ENCODE measurements at places on chromosomes 2 and 18. TPM values are rescaled to one million over a fixed set of nuclear protein-coding genes. Genes with fewer than 3 reads are reported as not detected.
A peak's percentile ranks its signal among the peaks of the same experiment; 100 is the strongest.

- no peaks in the 10 kb centered on the region for H3K4me1 ChIP-seq
- no peaks in the 10 kb centered on the region for H3K27me3 ChIP-seq
- no peak overlapping the region for H3K27ac ChIP-seq
- DNase-seq: no peak
These were observed 326.9 kb upstream of the SMIM21 start for GRCh38 chr18:75754433-75754832.

DNA sequence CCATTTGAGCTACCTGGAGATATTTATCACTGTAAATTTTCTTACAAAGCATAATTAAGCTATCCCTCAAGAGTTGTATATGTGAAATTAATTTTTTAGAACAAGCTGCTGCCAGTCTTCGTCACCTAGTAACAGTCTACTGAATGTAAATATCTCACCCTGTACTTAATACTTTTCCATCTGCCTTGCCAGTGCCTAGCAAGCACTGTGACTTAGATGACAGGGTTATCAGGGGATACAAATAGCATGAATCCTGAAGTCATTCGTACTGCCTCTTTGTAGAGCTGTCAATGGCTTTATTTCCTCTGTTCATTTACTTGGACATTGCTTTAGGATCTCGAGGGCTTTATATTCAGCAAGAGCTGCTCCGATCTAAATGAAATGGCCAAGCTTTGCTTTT, 763.6 kb downstream of the ADCYAP1 start:
- no peaks in the 10 kb centered on the region for H3K4me1 ChIP-seq
- no peak for DNase-seq
- no peak overlapping the region for H3K4me3 ChIP-seq
- no peaks in the 10 kb centered on the region for H3K27me3 ChIP-seq
- no peak overlapping the region for H3K27ac ChIP-seq
- no peaks in the 10 kb centered on the region for H3K36me3 ChIP-seq

GRCh38 chr18:13289481-13290205, 71.1 kb downstream of the LDLRAD4 start:
- H3K4me3 ChIP-seq: no peak overlapping the region
- no peaks in the 10 kb centered on the region for H3K27me3 ChIP-seq
- DNase-seq: no peak
- H3K4me1 ChIP-seq: no peaks in the 10 kb centered on the region
- H3K36me3 ChIP-seq: no peaks in the 10 kb centered on the region

Gene RNF181
- polyA plus RNA-seq: 481 TPM

- peaks cover 4% of the 10 kb centered on the region for H3K4me1 ChIP-seq
- H3K4me3 ChIP-seq: no peak overlapping the region
- H3K27ac ChIP-seq: no peak overlapping the region
- H3K36me3 ChIP-seq: no peaks in the 10 kb centered on the region
- peaks cover 4% of the 10 kb centered on the region for H3K27me3 ChIP-seq
- peak; percentile 28 for DNase-seq
These were observed 28.2 kb upstream of the EPAS1 start for GRCh38 chr2:46269001-46269400.

Gene POU3F3
- polyA plus RNA-seq: not detected

GRCh38 chr2:65353927-65354326, 78.5 kb downstream of the SPRED2 start:
- no peak for DNase-seq
- no peak overlapping the region for H3K27ac ChIP-seq
- H3K4me1 ChIP-seq: peaks cover 25% of the 10 kb centered on the region

Gene GPAT2
- 0.53 TPM for polyA plus RNA-seq

Gene CENPA
- polyA plus RNA-seq: 14.9 TPM

- no peaks in the 10 kb centered on the region for H3K27me3 ChIP-seq
- H3K4me1 ChIP-seq: peaks cover 25% of the 10 kb centered on the region
- no peak overlapping the region for H3K4me3 ChIP-seq
- H3K36me3 ChIP-seq: no peaks in the 10 kb centered on the region
These were observed 448.9 kb upstream of the SLC14A2 start for GRCh38 chr18:45166341-45166835.

- DNase-seq: no peak
- H3K27ac ChIP-seq: no peak overlapping the region
- no peaks in the 10 kb centered on the region for H3K27me3 ChIP-seq
- H3K36me3 ChIP-seq: no peaks in the 10 kb centered on the region
These were observed 9.3 kb downstream of the FZD5 start for GRCh38 chr2:207760453-207760852.

DNA sequence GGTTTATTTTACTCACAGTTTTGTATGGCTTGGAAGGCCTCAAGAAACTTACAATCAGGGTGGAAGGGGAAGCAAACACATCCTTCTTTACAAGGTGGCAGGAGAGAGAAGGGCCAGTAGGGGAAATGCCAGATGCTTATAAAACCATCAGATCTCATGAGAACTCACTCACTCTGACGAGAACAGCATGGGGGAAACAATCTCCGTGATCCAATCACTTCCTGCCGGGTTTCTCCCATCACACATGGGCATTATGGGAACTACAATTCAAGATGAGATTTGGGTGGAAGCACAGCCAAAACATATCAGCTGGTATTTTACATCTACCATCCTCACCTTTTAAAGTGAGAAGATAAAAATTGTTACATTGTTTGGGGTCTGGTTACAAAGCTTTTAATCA, 427.9 kb upstream of the CDH7 start:
- DNase-seq: no peak
- H3K36me3 ChIP-seq: no peaks in the 10 kb centered on the region
- no peaks in the 10 kb centered on the region for H3K4me1 ChIP-seq

GRCh38 chr18:9994701-9995235, 81.0 kb downstream of the VAPA start:
- H3K27ac ChIP-seq: no peak overlapping the region
- peaks cover 4% of the 10 kb centered on the region for H3K4me1 ChIP-seq
- H3K36me3 ChIP-seq: no peaks in the 10 kb centered on the region
- no peak for DNase-seq

Gene VPS4B
- 14.3 TPM for polyA plus RNA-seq

DNA sequence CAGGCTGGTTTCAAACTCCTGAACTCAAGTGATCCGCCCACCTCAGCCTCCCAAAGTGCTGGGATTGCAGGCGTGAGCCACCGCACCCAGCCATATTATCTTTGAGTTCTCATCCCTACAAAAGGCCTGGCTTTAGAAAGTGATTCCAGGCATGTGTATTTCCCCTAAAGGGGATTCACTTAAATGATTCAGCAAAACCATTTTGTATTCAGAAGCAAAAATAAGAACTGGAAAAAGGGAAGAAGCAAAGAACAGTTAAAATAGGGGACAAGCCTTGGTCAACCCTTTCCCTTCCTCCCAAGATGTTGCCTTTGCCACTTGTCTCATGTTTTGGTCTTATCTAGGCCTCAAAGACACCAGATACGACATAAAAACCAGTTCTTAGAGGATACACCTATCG, 10.5 kb downstream of the TM4SF20 start:
- H3K27me3 ChIP-seq: no peaks in the 10 kb centered on the region
- H3K27ac ChIP-seq: no peak overlapping the region
- H3K36me3 ChIP-seq: no peaks in the 10 kb centered on the region
- H3K4me3 ChIP-seq: no peak overlapping the region

DNA sequence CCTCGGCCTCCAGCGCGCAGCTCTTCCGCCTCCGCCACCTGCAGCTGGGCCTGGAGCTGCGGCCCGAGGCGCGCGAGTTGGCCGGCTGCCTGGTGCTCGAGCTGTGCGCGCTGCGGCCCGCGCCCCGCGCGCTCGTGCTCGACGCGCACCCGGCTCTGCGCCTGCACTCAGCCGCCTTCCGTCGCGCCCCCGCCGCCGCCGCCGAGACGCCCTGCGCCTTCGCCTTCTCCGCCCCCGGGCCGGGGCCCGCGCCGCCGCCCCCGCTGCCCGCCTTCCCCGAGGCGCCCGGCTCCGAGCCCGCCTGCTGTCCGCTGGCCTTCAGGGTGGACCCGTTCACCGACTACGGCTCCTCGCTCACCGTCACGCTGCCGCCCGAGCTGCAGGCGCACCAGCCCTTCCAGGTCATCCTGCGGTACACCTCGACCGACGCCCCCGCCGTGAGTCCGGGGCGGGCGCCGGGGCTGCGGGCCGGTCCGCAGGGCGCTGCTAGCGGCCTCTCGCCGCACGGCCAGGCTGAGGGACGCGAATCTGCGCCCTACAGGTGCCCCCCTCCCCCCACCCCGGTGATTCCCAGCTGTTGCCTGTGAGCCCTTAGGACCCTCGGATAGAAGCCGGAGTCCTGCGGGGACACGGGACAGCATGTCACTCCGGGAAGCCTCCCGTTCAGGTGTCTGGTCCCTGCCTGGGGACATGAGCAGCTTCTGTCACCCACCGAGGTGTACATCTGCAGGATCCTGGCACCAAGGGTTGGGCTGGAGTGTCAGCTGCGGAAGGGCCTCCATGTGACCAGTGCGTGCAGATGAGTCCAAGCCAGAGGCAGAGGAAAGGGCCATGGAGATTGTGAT, 616 bp downstream of the RNPEPL1 start:
- peaks cover 36% of the 10 kb centered on the region for H3K4me1 ChIP-seq
- DNase-seq: peak; percentile 64
- 0 out of 2 replicates have a peak, but pooled peaks cover 2% of the 10 kb centered on the region for H3K36me3 ChIP-seq
- H3K27ac ChIP-seq: peak overlapping the region; percentile 46

All from IMR-90 (cell line).